ENCODE measurements at places on chromosomes 2 and 18.

- no peak for DNase-seq
Observed at GRCh38 chr2:41724465-41724864, 323.4 kb upstream of the PKDCC start.

- DNase-seq, result no peak
Observed at GRCh38 chr2:204487447-204488229, 57.6 kb upstream of the PARD3B start.

- DNase-seq, result no peak
Observed at GRCh38 chr18:36448384-36449290, 151.1 kb downstream of the FHOD3 start.

DNA sequence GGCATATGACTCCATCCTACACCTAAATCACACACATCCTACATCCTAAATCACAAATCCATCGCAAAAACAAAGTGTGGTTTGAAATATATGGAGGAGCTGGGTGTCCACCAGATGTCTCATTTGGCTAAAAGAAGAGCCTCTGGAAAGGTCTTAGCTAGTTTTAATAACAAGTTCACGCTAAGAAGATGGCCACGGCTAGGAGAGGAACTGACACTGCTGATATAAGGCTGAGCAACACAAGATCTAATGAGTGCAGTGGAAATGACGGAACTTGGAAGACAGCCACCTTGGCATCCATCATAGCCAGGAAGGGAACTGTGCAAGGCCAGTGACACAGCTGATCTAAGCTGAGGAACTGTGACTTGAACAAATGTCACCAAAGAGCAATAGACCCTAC, 60.0 kb upstream of the AGAP1 start:
- DNase-seq, result peak; percentile 50

GRCh38 chr2:215692387-215693079, 256.7 kb upstream of the FN1 start:
- no peak for DNase-seq

GRCh38 chr18:75654851-75655751, 227.6 kb upstream of the SMIM21 start:
- DNase-seq, result no peak

GRCh38 chr2:148218326-148219075, 197.6 kb downstream of the MBD5 start:
- DNase-seq, result no peak

DNA sequence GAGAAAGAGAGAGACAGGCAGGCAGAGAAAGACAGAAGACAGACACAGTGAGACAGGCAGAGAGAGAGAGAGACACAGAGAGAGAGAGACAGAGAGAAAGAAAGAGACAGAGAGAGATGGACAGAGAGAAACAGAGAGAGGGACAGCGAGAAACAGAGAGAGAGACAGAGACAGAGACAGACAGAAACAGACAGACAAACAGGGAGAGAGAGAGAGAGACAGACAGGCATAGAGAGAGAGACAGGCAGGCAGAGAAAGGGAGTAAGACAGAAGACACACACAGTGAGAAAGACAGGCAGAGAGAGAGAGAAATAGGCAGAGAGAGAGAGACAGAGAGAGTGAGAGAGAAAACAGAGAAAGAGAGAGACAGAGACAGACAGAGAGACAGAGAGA, 105.3 kb upstream of the ANKRD30BL start:
- DNase-seq, result no peak

DNA sequence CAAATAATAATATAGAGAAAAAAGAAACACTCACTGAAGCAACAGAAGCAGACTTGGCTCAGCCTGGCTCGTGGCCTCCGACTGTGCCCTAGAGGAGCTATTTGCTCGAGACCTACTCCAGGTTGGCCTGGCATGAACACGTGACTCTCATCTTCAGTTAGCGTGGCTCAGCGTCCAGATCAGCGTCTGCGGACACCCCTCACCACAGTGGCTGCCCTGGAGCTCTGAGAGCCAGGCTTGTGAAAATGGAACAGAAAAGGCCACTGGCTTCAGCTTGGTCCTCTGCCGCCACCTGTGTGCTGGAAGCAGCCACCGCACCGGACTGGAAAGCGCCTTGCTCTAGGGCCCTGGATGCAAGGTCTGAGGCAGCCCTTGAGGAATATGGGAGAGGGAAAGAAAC, 1184.0 kb upstream of the GYPC start:
- peak; percentile 18 for DNase-seq

GRCh38 chr2:60525899-60526298, 27.6 kb downstream of the BCL11A start:
- DNase-seq, result no peak

GRCh38 chr2:240302041-240302440, 133.4 kb upstream of the GPC1 start:
- DNase-seq, result no peak

- no peak for DNase-seq
Observed at GRCh38 chr2:218315397-218315796, 23.1 kb upstream of the TMBIM1 start.

- no peak for DNase-seq
Observed at GRCh38 chr2:36444216-36444936, 88.8 kb downstream of the CRIM1 start.

GRCh38 chr2:126496493-126496892, 159.5 kb upstream of the GYPC start:
- DNase-seq, result no peak

DNA sequence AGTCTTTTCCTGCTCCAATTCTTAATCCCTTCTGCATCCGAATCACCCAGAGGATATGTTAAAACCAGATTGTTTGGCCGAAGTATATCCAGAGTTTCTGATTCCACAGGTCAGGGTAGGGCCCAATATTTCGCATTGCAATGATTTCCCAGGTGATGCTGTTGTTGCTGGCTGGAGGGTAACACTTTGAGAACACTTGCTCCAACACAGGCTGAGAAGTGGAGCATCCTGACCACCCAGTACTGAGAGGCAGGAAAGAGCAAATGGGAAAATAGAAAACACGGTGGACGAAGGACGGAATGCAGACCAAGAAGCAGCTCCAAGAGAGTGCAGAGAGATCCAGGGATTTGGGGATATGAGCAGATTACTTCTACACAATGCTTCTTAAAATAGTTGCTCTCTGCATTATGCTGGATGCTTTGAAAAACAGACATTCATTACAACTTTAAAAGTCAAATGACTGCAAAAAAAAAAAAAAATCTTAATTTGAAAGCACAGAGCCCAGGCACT, 362.2 kb upstream of the SLC14A2 start:
- no peak for DNase-seq

DNA sequence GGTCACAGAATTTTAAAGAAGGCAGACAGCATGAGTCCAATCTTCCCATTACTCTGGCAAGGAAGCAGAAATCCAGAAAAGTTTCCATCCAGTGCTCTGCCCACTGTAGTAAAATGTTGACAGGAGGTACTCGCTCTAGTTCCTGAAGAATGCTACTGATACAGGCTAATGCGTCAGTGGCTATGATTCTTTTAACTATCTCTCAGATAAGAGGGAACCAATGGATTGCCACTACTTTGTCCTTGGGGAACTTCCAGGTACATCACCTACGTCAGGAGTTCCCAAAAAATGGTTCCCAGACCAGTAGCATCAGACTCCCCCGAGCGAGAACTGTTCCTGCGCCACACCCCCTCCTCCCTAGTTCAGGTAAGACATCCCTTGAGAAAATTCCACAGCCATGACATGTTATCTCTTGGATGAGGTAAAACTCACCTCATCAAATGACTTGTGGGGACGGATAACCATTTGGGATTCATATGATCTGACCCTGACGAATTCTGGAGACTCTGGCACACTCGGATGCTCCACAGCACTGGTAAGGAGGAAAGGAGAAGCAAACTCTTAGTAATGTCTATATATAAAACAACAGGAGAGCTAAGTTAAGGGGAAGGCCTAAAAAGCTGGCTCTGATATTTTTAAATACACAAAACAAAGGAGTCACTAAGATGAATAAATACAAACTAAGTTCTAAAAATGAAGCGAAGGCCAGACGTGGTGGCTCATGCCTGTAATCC, 16.5 kb downstream of the STARD7 start:
- no peak for DNase-seq

GRCh38 chr2:196435189-196435588, 204.3 kb upstream of the CCDC150 start:
- DNase-seq, result no peak

DNA sequence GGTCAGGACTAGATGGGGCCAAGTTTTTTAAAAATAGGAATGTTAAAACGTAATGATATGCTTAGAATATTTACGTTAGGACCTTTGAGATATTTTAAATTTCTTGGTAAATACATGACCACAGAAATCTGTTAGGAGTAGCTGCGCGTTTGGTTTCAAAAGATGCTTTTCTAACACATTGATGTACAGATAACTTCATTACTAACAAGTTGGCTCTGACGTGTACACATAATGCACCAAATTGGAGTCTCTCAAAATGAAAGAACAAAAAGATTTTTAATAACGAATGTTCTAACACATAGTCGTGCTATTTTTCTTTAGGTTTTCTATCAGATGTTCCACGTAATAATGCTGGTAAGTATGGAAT, 608 bp downstream of the PHOSPHO2 start:
- DNase-seq, result no peak

- no peak for DNase-seq
Observed at GRCh38 chr18:78804206-78805030, 175.2 kb upstream of the SALL3 start.

- DNase-seq, result no peak
Observed at GRCh38 chr2:67510745-67511144, 113.6 kb downstream of the ETAA1 start.

- DNase-seq, result peak; percentile 67
Observed at GRCh38 chr18:8615397-8616027, 6.3 kb downstream of the RAB12 start.
